NCI-H1048 (cell line): ENCODE measurements at places on chromosomes 1 and 21.

DNA sequence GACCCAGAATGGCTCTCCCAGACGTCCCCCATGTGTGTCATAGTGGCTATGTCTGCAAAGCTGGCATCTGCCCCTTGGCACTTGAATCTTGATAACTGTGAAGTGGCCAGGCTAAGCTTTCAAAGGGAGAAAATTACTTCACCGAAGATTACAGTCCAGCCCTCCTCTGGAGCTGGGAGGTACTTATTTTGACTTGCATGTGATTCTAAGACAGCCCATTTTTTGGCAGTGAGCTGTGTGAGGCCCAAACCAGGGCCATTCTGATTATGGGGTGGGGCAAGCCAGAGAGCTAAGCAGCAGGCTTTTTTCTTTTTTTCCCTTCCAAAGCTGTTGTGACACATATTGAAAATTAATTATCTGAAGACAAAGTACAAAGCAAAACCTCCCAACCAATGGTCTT lies 42.1 kb upstream of the C8B start:
- no peak for DNase-seq

- DNase-seq: no peak
These were observed 25.7 kb downstream of the COQ8A start for GRCh38 chr1:226965581-226966440.

GRCh38 chr1:84736445-84736844 lies 46.2 kb upstream of the SSX2IP start:
- no peak for DNase-seq

DNA sequence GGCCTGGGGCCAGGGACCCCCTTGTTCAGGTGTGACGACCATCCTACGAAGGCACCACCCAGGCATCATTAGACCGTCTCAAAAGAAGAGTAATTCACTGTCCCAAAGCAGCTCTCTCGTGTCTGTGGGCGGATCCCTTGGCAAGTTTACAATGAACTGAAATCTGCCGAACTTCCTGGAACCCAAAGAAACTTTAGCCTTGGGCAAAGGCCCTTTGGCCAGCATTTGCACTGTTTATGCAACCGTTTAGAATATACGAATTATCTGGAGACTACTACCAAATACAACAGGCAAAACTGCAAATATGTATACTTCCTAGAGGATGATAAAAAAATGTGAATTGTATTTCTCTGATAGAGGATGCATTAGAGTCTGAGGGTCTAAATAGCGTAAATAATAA lies 1.4 kb upstream of the SOD1 start:
- DNase-seq: no peak

- no peak for DNase-seq
These were observed 47.2 kb upstream of the IFFO2 start for GRCh38 chr1:19003371-19004290.
